ENCODE measurements at places on chromosomes 6 and 20.

GRCh38 chr20:22403632-22404361 lies 180.6 kb downstream of the FOXA2 start:
- DNase-seq = no peak

GRCh38 chr6:169162752-169163407 lies 90.8 kb downstream of the THBS2 start:
- DNase-seq = peak; percentile 60

DNA sequence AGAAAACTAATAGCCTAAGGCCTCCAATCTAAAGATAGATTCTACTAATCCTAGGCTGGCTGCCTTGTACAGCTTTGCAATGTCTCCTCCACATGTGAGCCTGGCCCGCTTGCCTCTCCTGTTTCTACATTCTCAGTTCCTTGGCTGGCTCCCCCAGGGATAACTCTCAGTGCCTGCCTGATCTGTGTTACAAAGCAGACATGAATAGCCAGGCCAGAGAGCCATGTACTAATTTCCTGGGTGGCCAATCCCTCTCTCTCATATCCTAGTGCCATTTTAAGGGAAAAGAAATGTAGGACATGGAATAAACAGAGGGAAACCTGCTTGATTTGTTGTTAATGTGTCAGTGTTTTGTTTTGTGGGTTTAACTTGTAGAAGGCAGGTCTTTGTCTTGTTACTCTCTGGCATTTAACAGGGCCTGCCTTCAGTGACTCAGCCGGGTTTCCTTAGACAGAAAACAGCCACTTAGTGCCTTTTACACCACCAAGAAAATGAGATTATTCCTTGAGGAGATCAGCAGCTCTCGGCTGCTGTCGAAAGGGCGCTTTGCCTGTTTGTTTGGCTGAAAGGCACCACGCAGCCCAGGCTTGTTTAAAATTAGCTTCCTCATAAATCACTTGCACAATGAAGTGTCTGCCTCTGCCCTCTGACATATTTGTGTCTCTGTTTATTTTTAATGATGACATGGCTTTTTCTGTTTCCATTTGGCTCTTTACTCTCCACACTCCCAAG lies 702.7 kb downstream of the MAFB start:
- DNase-seq = peak; percentile 70

- DNase-seq = no peak
These were observed 2.9 kb downstream of the SDC4 start for GRCh38 chr20:45345104-45345936.

GRCh38 chr20:21191839-21192238 lies 66.0 kb downstream of the KIZ start:
- DNase-seq = no peak

DNA sequence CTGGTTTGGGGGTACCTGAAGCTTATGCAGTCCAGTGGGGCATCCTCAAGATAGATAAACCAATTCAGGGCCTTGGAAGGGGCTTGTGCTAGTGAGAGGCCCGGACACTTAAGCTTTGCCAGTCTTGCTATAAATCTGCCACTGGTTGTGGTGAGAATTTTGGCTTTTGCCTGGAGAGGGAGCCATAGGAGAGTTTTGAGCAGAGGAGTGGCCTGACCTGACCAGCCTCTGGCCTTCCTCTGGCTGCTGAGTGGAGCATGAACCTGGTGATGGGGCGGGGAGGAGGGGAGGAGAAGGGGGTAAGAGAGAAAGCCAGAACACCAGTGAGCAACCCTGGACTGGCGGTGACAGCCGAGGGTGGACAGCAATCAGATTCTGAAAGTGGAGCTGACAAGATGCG lies 7.1 kb downstream of the TMEM74B start:
- DNase-seq = no peak

GRCh38 chr20:58312836-58313235 lies 3.3 kb downstream of the RAB22A start:
- DNase-seq = no peak

DNA sequence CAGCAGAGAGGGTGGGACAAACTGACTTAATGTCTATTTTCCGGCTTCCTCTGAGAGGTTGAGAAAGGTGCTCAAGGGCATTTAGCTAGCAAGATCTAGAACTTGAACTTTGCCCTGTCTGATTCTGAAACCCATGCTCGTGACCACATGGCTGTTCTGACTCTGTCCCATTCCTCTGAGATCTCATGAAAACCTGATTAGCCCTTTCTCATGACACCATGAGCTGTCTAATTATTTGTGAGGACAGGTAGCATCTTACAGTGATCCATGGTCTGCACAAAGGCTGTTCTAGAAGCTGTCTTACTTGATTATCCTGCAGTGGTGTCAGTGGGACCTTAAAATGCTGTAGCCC lies 89.6 kb upstream of the TOX2 start:
- DNase-seq = no peak

- no peak for DNase-seq
These were observed 5.0 kb downstream of the FAM217B start for GRCh38 chr20:59945175-59945574.

DNA sequence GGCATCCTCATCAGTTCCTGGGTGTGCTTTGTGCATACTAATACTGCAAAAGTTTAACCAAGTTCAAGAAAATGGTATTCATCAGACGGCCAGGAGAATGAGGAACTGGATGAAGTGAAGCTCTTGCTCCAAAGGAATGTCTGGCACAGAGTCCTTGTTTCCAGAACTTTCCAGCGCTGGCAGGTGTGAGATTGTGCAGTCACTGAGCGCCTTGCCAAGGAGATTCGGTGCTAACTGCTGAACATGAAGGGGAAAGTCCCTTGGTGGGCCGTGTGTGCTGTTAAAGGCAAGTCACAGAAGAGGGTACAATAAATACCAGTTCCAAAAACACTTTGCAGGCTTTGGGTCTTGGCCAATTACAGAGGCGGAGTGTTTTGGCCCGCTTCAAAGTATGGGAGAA lies 262.3 kb upstream of the SOX4 start:
- DNase-seq = no peak

All from adrenal gland (tissue), 19 donors.